CD4-positive, alpha-beta T cell treated with Interleukin-15 for 1 hour (primary cell): ENCODE measurements at places on chromosomes 11 and 22.

GRCh38 chr11:36409152-36409816, 100.8 kb downstream of the TRAF6 start:
- DNase-seq, result peak; percentile 28

DNA sequence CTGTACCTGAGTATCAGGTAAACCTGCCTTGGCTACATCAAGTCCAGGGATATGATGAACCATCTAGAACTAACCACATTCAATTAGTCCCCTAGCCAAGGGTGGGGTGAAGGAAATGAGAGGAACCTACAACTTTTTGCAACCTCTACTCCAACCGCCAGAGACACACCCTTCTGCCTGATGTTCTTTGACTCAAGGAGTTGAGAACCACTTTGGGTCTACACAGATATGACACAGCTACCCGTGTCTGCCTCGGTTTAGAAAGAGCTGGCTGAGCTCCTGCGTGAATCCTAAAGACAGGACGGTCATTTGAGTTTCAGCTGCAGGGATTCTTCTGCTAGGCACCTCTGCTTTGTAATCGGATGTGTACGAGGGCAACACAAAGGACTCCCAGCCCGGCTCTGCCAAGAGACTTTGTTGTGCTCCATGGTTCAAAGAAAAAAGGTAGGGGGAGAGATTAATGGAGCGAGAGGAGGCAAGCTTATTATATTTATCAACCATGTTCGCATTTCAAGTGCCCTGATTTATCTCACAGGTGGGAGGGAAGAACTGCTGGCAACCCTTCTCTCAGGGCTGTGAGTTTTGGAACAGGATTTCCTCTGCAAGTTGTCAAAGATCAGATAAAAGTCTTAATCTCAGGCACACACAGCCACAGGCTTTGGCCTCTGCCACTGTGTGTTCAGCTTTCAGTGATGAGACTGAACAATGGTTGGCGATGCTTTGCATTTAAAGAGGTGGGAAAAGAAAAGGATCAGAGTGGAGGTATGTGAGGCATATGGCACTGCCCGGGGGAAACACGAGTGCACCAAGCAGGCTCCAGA, 35.1 kb downstream of the FLI1 start:
- DNase-seq, result no peak

- DNase-seq, result no peak
Observed at GRCh38 chr11:9251311-9251710, 13.8 kb downstream of the DENND5A start.

DNA sequence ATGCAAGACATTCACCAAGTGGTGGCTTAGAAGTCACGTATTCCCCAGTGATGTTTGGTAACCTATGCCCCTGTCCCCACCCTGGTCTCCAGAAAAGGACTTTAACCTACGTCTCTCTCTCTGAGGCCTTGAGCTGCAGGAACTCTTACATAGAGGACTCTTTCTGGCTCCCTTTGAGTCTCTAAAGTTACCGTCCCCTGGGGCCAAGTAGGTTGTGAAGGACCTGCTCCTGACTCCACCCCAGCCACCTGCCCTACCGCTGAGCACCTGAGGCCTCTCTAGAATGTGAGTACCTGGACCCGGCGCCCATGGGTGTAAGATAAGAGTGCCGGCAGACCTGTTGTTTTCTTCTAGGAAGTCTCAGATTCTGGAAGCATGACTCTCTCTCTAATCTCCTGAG, 95.4 kb downstream of the TIMP3 start:
- DNase-seq, result no peak

DNA sequence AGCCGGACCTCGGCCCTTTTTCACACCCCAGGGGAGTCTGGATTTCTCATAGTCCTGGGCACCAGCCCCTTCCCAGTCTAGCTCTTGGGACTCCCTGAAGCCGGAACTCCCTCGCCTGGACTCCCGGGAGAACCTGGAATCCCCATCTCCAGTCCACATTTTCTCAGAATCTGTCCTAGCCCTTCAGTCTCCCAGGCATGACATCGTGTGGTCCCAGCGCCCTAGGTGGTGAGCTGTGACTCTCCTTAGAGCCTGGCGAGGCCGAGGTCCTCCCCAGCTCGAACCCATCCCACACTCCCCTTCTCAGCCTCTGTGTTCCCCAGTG, 673 bp upstream of the DUSP18 start:
- no peak for DNase-seq

GRCh38 chr11:122898799-122899198, 16.2 kb downstream of the JHY start:
- DNase-seq, result no peak

GRCh38 chr11:10450462-10451425, 4.3 kb upstream of the AMPD3 start:
- DNase-seq, result no peak

DNA sequence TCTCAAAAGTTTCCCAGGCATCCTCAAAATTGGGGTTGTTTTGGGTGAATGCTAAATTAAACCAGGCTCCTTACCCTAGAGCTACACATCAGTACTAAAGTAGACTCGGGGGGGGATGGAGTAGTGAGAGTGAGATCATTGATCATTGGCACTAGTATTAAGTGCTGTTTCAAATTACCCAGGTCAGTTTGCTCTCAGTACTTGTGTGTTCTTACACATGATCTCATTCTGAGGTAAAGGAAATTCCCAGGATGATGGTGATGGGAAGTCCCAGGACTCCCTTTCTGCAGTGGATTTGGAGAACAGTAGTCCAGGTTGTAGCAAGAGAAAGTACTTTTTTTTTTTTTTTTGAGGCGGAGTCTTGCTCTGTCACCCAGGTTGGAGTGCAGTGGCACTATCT, 12.5 kb downstream of the RBM4 start:
- no peak for DNase-seq

DNA sequence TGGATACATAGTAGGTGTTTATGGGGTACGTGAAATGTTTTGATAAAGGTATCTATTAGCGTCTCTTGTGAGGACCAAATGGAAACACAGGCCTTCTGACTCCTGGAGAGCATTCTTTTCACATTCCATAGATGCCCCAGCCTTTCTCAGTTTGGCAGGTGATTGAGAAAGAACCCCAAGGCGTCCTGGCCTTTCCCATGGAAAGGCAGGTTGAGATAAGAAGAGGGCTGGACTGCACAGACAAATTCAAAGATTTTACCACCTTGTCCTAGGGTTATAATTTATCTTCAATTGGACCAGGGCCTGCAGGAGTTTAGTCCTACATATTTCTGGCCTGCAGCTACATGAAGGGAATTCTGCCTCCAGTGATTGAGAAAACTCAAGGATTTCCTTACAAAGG, 661 bp upstream of the OLFML1 start:
- DNase-seq, result no peak

GRCh38 chr11:103923451-103923931, 112.9 kb upstream of the DDI1 start:
- no peak for DNase-seq

DNA sequence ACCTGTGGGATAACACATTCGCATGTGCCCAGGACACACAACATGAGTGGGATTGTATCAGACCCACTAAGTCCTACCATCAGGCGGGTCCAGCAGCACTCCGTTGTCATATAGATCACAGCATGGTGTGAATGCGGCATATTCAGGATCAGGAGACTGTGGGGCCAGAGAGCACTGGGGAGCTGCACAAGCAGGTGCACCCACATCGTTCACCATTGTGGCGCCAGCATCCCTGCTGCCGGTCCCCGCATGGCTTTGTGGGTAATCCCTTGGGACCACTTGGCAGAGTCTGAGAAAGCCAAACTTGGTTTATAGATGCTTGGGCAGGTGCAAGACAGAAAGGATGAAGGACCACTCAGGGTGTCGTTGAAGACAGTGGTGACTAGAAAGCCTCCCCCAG, 201.6 kb upstream of the B3GAT1 start:
- no peak for DNase-seq

GRCh38 chr11:10032935-10033334, 261.1 kb downstream of the SBF2 start:
- no peak for DNase-seq

DNA sequence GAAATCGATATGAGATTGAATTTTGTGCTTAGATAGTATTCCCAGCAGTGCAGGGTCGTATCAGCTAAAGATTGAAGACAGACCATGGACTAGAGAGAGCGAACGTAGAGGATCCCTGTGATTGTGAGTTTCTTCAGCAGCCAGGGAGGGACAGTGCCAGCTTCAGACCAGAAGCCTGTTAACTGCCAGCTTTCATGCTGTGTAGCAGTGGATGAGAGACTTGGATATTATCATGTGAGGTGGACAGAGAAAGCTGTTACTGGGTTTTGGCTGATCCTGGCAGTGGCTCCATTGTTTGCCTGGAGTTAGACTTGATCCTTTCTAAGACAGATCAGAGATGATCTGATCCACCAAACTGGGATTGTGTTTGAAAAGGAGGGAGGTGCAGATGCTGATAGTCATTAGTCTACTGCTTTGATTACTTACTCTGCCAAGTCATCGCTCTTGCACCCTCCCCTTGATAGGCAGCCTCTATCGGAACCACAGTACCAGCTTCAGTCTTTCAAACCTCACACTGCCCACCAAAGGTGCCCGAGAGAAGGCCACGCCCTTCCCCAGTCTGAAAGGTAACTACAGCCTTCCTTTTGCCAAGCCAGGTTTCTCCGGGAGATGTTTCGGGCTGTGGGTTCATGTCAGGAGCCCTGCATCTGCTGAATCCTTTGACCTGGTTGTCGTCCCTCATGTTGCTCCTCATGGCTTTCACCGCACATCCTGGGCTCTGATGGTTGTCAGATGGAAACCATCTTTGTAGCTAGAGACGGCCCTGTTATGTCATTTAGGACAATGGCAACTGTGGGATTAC, 16.2 kb downstream of the MADD start:
- no peak for DNase-seq

GRCh38 chr11:46372086-46372485, 9.4 kb upstream of the MDK start:
- no peak for DNase-seq

- no peak for DNase-seq
Observed at GRCh38 chr11:59678813-59679165, 10.0 kb upstream of the PATL1 start.
